NB4 (cell line): ENCODE measurements at places on chromosomes 5 and 9.
A peak's percentile ranks its signal among the peaks of the same experiment; 100 is the strongest.

DNA sequence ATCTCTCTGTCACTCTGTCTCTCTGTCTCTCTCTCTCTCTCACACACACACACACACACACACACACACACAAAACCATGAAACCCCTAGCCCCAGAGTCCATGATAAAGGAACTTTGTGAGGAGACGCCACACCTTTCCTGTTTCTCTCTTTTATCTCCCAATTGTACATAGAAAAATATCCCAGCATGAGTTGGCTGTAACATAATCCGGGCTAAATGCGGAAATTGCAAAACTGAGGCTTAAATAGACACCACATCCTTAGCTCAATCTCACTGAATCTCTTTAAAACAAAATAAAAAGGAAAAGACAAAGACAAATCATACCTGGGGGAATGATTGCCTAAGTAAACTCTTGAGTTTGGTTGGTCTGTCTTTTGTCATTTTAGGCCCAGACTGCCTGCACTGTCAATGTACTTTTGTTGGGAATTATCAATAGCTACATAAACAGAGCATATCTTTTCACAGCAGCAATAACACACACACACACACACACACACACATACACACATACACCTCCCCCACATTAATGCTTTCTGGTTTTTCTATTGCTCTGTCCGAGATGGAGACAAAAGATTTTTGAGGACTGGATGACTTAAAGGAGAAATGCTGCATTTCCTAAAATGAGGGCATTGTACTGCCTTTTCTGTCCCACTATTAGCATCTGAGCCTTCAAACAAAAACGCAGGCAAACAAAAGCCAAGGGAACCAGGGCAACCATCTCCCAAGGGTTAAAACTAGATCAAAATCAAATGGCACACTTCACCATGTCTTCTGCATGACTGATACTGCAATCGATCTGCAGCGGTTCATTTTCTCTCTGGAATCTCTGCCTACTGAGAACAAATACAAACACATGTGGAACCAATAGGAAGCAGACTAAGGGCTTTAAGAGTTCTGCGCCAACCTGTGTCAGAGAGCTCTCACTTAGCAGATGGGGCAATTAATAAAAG, 321.5 kb downstream of the NFIB start:
- DNase-seq, result no peak

DNA sequence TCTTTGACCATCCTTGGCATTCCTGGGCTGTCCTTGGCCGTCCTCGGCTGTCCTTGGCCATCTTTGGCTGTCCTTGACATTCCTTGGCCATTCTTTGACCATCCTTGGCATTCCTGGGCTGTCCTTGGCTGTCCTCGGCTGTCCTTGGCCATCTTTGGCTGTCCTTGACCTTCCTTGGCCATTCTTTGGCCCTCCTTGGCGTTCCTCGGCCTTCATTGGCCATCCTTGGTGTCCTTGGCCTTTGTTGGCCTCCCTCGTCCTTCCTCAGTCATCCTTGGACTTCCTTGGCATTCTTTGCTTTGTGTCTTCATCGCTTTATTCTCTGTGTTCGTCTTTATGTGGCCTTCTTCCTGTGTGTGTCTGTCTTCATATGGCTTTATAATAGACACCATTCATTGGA, 20.7 kb downstream of the NDUFS6 start:
- DNase-seq, result no peak

GRCh38 chr5:112200131-112200530, 218.9 kb downstream of the EPB41L4A start:
- no peak for DNase-seq

- DNase-seq, result no peak
Measured at GRCh38 chr5:42586625-42587024, 163.4 kb downstream of the GHR start.

DNA sequence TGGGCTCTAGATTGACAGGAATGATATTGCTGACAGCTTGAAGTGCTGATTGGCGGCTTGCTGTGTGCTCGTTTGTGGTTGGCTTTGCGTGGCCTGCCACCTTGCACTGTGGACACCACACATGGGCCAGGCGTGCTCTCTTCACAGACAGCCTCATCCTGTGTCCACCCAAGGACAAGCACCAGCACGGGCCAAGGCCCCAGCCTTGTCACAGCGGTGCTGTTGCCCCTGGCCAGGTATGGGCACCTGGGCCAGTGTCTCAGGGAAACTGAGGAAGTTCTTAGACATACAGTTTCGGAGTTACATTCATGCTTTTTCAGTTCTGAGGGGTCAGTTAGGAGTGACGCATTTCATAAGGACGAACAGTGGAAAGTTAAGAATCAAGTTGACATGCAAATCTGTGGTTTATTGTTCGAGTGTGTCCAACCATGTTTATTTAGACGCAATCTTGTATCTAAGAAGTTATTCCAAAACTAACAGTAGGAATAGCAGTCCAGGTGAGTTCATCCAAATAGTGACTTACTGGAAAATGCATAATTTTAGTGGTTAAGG, 125.9 kb downstream of the EHMT1 start:
- no peak for DNase-seq

DNA sequence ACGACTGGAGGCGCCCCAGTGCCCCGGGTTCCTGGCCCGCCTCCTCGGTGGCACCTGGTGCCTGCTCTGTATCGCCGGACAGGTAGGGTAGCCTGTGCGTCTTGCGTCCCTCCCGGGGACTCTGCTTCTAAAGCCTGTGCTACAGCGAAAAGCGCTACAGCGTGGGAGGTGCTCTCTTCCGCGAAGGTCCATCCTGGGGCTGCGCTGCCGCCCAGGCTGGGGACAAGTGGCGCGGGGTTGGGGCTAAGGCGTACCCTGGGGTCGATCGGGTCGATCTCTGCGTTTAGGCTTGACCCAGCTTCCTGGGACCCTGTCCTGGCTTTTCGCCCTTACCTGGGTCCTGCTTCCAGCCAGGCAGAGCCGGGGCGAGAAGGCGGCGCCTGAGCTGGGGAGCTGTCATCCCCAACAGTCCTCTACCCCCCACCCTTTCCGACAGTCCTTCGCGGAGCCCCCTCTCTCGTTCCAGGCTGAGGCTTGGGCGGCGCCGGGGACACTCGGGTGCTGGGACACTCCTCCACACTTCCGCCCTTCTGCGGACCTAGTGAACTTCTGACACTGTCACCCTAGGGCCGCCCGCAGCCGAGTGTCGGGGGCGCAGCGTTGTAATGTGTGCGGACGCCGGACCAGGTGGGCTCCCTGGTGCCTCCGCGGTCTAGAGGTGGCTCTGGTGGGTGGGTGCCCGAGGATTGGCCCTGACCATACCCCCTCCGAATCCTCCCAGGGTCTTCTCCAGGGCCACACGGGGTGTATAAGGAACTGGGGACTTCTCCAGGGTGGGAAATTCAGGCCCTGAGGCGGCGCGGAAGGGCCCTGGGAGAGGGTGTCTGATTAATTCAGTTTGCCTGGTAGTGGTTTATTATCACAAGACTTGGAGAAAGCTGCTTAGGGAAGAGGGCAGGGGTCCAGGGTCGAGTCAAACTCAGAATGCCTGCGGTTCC, 328.2 kb downstream of the SH3GL2 start:
- no peak for DNase-seq

DNA sequence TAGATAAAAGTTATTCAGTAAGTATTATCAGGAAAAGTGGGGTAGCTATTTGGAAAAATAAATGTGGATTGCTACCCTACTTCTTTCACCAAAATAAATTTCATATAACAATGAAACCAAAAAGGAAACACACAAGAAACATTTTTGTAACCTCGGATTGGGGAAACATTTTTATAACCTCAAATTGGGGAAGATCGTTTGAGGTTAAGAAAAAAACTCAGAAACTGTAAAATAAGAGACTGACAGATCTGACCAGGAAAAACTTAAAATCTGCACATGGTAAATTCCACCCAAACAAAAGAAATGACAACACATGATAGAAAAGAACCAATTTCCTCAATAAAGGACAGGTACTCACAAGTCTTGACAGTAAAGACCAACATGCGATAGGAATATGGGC, 13.5 kb downstream of the EFCAB9 start:
- DNase-seq, result no peak

GRCh38 chr5:19767987-19768386, 220.0 kb downstream of the CDH18 start:
- no peak for DNase-seq

DNA sequence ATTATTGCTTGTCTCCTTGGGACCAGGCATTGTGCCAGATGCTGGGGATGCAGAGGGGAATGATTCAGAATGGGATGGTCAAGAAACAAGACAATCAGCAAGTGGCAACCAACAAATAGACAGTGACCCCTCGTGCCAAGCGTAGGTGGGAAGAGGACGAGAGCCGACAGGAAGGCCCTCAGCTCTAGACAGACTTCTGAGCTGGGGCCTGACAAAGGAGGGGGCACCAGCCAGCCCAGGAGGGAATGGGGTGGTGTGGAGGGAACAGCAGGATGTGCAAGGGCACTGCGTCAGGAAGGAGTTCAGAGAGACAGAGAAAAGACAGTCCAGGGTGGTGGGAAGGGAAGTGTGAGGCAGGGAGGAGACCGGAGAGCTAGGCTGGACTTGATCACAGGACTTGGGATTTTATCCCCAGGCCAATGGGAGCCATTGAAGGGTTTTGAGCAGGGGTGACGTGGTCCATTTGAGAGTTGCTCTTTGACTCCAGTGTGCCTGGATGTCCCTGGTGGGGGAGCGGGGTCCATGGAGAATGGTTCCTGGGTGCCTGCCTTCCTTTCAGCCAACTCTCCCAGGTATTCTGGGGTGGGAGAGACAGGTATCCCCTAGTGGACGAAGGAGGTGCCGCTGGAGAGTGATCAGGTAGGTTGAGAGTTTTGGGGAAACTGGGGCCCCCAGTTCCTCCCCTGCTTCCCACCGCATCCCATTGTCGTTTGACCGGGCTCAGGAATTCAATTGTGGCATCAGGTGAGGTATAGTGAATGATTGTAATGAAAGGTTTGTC, 79.3 kb upstream of the ZNF618 start:
- DNase-seq, result no peak

DNA sequence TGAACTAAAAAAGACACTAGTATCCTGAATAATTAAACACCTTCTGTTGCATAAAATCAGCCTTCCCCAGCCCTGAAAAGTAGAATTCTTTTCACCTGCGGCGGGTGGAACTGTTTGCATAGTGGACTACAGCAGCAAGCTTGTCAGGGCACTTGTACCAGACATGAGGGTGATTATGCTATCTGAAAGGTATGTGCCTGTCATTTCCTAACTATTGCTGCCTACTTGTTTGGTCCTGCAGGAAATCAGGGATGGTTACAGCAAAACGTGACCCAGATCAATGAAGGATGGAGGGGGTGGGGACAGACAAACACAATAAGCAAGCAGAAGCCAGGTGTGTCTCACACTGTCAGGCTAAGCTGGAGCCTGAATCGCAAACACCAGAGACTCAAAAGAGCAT, 385.6 kb downstream of the MLLT3 start:
- DNase-seq, result no peak

DNA sequence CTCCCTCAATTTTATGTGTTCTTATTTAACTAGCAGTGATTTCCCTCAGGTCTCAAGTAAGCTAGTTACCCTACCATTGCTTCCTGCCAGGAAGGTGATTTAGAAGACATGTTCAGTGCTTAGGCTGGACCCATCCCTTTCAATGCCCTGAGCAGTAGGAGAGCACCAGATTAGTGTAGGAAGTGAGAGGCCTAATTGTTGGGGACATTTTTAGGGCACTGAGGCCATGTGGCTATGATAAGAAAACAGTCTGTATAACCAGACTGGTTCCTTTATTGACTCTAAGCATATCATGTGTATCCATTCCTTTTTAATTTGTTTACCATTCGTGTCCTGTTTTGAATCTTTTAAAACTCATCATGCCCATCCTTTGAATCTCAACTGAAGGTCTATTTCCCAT, 312.3 kb upstream of the PRR16 start:
- no peak for DNase-seq

DNA sequence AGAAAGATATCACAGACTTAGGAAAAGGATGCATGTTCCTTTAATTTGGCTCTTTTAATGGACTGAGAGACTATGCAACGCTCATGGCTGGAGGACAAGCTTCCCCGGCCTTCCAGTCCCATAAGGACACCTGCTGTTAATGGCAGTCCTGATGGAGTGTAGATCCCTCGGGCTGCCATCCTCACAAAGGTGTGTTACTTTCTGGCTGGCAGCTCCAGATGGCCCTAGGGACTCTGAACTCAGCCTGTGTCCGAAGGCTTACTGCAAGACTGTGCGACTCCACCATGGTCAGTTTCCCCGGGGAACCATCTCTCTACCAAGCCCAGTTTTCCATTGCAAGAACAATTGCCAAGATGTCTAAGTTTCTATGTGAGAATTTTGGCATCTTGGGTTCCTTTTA, 25.5 kb upstream of the KCNIP1 start:
- no peak for DNase-seq

GRCh38 chr5:179762079-179762780, 29.6 kb downstream of the MAML1 start:
- peak; percentile 75 for DNase-seq

- no peak for DNase-seq
Measured at GRCh38 chr5:157554179-157555036, 21.2 kb downstream of the ADAM19 start.

DNA sequence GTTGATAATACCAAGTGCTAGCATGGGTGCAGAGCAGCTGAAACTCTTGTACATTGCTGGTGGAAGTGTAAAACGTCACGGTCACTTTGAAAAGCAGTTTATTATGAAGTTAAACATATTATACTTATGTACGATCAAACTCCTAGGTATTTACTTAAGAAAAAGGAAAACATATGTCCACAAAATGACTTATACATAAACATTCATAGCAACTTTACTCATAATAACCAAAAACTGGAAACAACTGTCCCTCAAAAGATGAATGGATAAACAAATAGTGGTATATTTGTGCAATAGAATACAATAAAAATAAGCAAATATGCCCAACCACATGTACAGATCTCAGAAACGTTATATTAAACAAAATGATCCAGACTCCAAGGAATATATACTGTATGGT, 92.3 kb upstream of the TRIO start:
- no peak for DNase-seq

GRCh38 chr5:142013734-142014521, 1.1 kb upstream of the GNPDA1 start:
- DNase-seq, result no peak

DNA sequence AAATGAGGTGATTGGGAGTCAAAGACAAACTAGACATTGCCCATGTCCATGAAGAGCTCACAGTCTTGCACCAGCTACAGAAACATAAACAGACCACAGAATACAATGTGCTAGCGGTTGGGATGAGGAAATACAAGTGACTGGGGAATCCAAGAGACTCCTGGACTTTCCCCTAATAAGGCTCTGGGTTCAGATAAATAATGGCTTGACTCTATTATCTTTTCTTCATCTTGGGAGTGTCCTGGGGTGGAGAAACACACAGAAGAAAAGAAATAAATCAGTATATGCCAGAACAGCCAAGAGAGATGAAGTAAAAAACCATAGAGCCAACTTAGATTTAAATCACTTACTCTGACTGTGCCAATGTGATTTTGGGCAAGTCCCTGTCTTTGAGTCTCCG, 227.8 kb downstream of the PAPPA start:
- no peak for DNase-seq

GRCh38 chr5:94288937-94289336, 329.5 kb downstream of the KIAA0825 start:
- DNase-seq, result no peak

- DNase-seq, result no peak
Measured at GRCh38 chr5:127940854-127941253, 142.7 kb upstream of the SLC12A2 start.
